ENCODE measurements at places on chromosomes 2 and 18.

DNA sequence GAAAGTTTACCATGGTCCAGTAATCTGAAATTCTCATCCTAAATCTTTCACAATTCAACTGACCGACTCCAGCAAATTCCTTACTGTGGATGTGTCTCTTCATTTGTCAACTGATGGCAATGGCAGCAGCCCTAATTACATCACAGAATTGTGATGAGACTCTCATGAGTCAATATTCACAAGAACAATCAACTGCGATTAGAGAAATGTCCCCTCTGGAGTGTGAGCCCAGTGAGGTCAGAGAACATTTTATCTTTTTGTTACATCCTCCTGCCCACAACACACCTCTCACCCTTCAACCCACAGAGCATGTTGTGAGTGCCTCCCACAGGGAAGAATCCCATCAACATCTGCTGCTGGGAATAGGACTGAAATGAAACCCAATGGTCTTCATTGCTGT lies 73.6 kb downstream of the CD226 start:
- DNase-seq: no peak

GRCh38 chr2:41873102-41874031 lies 174.5 kb upstream of the PKDCC start:
- no peak for DNase-seq

- DNase-seq: peak; percentile 10
These were observed 230.9 kb upstream of the SLC14A2 start for GRCh38 chr18:45384137-45384961.

- no peak for DNase-seq
These were observed 11.9 kb downstream of the LRRFIP1 start for GRCh38 chr2:237639052-237639835.

GRCh38 chr2:102686479-102687439 lies 67.4 kb downstream of the SLC9A2 start:
- no peak for DNase-seq

DNA sequence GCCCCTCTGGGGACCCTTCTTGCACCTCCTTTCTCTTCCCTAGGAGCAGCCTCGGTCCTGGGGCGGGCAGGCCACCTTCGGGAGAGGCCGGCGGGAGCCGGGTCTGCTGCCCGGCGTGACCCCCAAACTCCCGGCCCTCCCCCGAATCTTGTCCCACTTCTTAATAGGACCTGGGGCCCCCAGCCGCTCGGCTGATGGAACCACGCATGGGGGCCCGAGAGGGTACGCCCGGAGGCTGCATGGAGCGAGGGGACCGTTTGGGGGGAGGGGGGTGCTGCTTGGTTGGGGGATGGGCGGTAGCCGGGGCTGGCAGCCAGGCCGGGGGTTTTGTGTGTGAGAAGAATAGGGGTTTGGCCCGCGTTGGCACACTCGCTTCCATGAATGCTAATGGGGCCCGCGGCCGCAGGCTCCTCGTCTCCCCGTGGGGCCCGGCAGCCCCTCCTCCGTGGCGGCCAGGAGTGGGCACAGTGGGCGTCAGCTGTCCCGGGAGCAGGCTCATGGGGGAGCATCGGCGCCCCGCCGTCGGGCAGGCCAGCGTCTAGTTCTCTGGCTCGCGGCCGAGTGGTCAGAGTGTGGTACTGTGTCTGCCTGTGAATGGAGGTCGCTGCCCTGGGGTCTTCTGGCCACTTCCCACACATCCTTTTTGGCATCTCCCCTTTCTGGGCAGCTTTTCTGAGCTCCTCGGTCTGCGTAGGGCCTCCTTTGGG lies 1.0 kb downstream of the GAREM2 start:
- DNase-seq: no peak

GRCh38 chr2:195316486-195316885 lies 340.5 kb upstream of the SLC39A10 start:
- no peak for DNase-seq

DNA sequence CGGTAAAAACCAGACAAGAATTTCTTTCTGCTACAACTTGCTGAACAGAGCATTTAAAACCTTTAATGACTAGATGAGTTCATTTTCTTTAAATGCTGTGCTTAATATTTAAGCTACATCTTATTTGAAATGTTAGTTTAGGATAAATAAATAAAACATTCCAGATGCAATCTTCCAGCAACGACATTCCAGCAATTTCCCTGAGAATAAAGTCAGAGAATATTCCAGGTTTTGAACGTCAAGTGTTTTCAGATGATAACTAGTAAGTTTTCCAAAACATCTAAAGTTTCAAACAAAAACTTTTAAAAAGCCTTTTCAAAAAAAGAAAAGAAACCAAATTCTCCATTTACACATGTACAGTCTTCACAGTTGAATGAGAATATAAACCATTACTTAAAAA lies 104.8 kb downstream of the PPP1R1C start:
- DNase-seq: no peak

DNA sequence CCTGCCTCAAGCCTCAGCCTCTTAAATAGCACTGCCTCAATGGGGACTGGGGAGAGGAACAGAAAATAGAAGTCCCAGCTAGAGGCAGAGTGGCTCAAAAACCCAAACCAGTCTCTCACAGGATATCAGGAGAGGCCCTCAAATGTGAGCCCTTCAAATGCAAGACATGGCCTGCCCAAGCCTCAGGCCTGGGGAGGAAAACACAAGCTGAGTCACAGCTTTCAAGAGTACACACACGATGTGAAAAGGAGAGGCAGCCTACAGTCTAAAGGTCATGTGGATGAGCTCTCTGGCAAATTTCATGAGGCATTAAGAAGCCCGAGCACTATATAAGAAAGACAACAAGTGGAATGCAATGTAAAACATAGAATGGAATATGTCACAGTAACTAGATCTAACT lies 316.6 kb upstream of the MEX3C start:
- no peak for DNase-seq

DNA sequence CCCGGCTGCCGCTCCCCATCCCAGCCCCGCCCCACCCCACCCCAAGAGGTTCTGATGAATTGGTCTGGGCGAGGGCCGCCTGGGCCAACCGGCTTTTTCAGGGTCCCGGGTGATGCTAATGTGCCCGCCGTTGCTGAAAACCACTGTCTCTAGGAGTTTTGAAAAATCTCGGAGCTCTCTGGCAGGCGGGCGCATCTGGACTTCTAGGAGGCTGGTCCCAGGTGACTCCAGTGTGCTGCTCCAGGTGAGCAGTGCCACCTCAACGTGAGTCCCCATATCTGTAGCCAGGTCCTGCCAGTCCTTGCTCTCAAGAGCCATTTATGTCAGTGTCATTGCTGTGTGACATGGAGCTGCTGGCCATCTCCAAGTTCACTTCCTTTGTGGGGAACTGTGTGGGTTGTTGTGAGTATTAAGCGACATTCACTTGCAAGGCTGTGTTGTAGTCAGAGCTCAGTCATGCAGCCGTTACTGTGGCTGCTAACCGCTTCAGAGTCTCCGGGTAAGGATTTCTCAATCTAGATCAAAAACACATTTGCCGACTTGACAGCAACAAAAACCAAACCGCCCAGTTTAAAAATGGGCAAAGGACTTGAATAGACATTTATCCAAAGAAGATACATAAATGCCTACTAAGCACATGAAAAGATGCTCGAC lies at the start of gene RFX8:
TSS of gene RFX8 (minus strand) at position 382 of the 654 bp plus-strand sequence. CDS start 8,264 bp downstream, outside the sequence.
- DNase-seq: peak; percentile 95

DNA sequence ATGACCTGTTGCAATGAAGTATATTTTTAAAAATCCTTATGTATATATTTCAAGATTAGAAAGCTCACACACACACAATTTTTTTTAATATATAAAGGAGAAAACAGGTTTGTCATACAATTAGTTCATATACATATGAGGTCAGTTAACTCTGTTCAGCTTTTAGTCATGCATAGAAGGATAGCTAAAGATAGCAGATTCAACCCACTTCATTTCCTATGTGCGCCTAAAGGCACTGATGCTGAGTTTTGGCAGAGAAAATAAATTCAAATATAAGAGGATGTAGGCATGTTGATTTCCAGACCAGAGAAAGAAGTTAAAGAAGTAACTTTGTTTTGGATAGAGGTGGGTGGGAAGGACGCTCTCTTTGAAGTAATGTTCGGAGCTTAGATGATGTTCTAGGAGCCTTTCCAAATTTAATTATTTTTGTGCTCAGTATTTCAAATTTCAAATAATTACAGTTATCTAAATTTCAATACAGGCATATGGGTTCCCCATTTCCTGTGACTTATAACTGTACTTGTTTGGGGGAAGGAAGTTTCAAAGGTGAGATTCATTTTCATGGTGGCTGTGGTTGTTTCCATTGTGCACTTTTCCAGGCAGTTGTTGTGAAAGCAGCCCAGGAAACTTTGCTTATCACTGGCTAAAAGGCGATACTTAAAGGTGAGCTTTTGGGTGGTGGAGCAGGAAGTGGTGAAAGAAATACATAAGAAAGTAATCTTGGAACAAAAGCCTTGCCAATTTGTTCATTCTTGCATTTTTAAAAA lies 523.4 kb upstream of the FANCL start:
- DNase-seq: no peak

DNA sequence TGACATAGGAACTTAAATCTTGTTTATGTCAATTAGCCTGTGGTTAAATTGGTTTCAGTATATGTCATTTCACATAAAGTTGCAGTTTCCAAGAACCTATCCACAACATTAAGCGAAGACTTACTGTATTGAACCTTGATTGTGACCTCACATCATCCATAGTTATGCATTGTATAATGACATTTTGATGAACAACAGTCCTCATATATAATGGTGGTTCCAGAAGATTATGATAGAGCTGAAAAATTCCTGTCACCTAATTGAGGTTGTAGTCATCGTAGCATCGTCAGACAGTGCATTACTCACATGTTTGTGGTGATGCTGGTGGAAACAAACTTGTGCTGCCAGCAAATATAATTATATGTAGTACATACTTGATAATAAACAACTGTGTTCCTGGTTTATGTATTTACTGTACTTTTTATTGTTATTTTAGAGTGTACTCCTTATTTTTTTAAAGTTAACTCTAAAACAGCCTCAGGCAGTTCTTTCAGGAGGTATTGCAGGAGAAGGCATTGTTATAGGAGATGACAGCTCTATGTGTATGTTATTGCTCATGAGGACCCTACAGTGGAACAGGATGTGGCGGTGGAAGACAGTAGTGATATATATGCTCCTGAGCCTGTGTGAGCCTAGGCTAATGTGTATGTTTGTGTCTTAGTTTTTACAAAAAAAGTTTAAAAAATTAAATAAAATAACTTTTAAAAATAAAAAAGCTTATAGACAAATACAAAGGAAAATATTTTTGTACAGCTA lies 56.6 kb downstream of the UBE2E3 start:
- DNase-seq: peak; percentile 19

- DNase-seq: no peak
These were observed 38.4 kb upstream of the CELF4 start for GRCh38 chr18:37604032-37604431.

DNA sequence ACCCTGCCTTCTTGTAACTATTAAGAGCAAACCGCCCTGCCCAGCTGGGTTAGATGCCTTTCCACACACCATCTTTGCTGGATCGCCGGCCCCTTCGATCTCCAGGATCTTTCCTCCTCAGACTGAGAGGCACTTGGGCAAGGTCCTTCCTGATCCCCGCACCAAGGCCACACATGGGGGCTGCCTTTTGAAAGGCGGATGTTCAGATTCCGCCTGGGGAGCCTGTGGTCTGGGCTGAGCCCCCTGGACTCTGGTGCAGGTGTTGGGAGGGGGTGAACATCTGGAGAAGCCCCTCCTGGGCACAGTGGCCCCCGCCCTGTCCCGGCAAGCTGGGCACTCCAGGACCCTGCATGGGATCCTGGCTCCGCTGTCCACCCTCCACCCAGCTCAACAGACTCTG lies 135.4 kb upstream of the HDAC4 start:
- DNase-seq: no peak

DNA sequence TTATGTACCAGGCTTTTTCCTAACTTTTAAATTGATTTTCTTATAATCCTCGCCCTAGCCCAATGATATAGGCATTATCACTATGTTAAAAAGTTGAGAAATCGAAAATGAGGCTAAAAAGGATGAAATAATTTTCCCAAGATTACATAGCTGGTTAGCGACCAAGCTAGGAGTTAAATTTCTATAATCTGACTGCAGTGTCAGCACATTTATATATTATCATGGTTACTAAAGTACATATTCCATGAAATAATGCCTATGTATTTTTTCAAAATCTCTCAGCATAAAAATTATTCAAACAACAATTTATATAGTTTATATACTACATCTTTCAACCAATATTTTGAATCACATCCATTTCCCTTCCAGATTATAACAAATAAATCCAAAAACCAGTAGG lies 317.3 kb upstream of the TFPI start:
- no peak for DNase-seq

DNA sequence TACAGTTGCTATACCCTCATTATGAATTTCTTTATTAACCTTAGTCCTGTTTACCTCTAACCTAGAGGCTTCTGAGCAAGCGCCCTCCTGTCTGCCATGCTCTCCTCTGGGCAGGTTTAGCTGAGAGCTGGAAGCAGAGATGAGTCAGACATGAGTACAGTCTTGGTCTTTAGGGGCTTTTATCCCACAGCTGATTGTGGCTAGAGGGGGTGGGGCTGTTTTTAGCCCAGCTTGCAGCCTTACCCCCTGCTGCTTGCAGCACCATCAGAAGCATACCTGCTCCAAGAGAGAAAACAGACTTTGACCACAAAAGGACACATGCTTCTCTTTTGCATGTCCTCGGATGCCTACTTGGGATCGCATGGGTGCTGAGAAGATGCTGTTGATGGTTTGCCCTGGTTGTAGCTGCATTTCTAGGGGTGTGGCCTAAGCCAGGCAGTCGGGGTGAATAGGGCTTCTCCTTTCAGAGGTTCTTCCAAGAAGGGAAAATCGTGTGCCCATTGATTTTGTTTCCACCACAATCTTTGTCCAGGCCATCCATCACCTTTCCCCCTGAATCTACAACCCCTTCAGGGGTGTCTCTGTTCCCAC lies 115.0 kb upstream of the LGALSL start:
- peak; percentile 78 for DNase-seq

DNA sequence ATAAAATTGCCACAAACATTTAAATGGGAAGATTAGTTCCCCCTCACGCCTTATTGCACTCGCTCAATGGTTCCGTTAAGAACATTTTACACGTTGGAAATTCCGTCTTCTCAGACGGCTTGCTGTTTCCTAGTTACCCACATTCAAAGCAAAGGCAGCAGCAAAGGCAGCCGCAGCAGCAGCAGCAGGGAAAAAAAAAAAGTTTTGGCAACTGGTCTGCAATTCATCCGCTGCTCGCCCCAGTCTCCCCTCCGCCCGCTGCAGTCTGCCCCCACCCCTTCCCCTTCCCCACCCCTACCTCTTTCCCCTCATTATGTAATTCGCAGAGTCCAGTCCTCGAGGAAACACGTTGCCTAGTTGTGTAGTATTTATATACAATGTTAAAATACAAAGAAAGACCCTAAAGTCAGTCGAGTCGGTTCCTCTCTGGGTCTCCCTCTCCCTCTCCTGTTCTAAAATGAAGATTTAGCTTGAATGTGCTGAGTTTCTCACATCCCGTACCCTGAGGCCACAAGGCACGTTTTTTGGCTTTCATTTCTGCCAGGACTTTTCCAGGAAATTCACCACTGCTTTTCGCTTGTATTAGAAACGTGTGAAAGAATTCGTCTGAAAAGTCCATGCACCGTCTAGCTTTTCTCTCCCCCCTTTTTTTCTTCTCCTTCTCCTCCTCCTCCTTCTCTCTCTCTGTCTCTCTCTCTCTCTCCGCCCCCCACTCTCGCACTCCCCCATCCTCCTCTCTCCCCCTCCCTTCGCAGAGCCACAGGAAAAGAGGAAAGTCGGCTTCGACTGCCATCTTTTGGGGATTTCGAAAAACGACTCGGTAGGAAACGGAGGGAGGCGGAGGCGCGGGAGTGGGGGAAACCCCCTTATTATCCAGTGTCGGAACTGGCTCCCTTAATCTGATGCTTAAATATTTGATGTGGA lies 140.0 kb downstream of the MEIS1 start:
- DNase-seq: peak; percentile 62

- DNase-seq: no peak
These were observed 137.9 kb upstream of the ZC3H15 start for GRCh38 chr2:186348200-186348599.

GRCh38 chr2:2114707-2115245 lies 216.3 kb downstream of the MYT1L start:
- DNase-seq: no peak

Measured in SW480 (cell line).